8988T (cell line): ENCODE measurements at places on chromosomes 4 and X.
A peak's percentile ranks its signal among the peaks of the same experiment; 100 is the strongest.

- DNase-seq: no peak
Measured at GRCh38 chr4:7780751-7781348, 158.8 kb downstream of the AFAP1 start.

DNA sequence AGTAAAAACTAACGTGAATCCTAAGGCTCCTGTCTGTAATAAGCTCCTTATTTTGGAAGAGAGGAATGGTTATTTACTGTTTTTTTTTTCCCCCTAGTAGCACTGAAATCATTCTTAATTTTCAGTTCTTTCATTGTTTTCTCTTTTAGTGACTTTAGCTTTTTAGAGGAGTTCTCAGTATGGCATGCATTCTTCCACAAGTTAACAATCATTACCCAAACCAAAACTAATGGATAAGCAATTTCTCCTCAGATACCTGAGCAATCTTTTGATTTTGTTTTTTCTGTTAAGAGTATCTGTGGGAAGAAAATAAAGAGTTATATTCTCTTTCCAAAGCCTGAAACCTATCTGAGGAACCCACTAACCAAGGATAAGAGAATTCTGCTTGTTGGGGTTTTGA, 16.7 kb upstream of the PPA2 start:
- DNase-seq: no peak

- DNase-seq: no peak
Measured at GRCh38 chrX:39174772-39175417, 373.6 kb downstream of the MID1IP1 start.

DNA sequence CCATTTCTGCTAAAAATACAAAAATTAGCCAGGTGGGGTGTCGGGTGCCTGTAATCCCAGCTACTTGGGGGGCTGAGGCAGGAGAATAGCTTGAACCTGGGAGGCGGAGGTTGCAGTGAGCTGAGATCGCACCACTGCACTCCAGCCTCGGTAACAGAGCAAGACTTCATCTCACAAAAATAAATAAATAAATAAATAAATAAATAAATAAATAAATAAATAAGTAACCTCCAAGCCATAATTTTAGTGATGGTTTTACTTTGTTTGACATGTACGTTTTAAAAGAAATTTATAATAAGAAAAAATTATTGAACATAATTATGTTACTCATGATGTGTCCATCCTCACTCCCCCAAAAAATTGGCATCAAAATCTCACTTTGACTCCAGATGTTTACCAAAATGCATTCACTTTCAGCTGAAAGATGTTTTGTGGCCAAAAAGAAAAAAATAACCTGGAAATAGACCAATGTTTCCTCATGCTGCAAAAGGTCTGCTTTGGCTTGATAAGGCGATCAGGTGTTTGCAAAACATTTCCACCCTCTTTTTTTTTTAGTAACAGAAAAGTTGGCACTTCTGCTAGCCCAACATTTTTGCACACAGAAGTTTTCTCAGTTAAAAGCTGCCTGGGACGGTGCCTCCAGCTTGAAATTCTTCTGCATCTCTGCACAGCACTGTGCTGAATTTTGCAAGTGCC, 42.2 kb upstream of the DHRSX start:
- no peak for DNase-seq

DNA sequence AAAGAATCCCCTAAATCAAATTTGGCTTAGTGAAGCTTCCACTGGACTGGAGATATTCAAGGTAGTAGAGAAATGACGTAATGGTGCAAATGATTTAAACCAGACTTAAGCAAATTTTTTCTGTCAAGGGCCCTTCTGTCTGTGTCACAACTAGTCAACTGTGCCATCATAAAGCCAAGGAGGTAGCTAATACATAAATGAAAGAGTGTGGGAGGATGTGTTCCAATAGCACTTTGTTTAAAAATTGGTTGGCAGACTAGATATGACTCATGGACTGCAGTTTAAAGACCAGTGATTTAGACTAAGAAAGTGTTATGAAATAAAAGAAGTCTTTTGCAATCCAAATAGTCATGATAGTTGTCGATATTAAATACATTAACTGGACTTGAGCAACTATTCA, 24.3 kb upstream of the TEX13C start:
- DNase-seq: no peak

DNA sequence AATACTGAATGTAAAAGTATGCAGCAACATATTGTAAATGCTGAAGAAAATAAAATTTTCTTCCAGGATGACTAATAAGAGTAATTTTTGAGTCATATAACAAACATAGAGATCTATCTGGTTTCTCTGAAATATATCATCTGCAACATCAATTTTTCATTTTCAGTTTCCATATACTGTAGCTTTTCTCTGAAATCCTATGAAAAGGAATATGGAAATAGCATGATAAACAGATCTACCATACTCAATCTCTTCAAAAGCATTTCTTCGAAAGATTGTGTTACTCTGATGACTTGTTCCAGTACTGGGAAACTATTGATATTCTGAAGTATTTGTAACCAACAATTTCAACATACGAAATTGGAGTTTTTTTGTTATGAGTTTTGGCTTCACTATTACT, 1156.7 kb downstream of the FAM133A start:
- DNase-seq: no peak

- DNase-seq: no peak
Measured at GRCh38 chr4:90958256-90958895, 831.2 kb downstream of the CCSER1 start.

- DNase-seq: no peak
Measured at GRCh38 chr4:150007512-150007911, 70.7 kb upstream of the DCLK2 start.

DNA sequence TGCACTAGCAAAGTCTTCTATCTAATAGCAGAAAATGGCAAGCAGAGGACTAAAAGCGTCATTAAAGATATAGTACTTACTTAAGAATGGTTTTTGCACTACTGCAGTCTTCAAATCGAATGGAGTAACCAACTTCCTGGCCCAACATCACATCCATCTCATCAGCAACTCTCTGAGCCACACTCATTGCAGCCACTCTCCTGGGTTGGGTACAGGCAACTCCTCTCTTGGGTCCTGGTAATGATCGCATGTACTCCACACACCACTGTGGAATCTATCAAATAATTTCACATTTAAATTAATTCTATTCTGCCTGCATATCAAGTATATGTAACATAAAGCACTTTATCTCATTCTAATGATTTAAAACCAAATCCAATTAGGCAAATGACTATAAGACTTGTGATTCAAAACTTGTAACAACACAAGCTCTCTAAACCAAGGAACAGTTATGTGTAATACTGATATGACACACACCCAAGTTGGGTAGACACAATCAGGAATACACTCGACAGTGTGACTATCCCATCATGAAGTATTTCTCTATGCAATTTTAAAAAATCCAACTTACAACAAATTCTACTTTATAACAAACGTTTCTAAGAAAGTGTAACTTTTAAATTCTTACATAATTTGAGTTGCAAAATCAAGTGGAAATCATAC, 13.6 kb downstream of the DHX15 start:
- DNase-seq: no peak

- DNase-seq: peak; percentile 56
Measured at GRCh38 chr4:53929955-53930798, 134.2 kb downstream of the CHIC2 start.

- no peak for DNase-seq
Measured at GRCh38 chr4:22648996-22649395, 43.7 kb upstream of the GBA3 start.

GRCh38 chr4:124386648-124387047, 325.9 kb downstream of the ANKRD50 start:
- DNase-seq: no peak

DNA sequence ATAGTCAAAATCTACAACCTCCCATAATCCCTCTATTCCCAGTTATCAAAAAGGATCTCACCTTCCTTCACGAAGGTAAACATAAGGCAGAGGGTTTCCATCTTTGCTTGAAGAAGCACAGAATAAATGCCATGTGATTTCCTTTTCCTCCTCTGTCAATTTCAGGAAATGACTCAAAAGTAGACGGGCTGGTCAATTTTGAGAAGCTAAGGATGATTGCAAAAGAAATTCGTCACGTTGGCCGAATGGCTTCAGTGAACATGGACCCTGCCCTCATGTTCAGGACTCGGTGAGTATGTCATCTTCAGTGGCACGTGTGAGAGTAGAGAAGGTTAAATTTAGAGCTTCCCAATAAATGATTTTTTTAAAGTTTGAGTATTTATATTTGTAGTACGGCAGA, 240.2 kb downstream of the RAPGEF2 start:
- DNase-seq: no peak

DNA sequence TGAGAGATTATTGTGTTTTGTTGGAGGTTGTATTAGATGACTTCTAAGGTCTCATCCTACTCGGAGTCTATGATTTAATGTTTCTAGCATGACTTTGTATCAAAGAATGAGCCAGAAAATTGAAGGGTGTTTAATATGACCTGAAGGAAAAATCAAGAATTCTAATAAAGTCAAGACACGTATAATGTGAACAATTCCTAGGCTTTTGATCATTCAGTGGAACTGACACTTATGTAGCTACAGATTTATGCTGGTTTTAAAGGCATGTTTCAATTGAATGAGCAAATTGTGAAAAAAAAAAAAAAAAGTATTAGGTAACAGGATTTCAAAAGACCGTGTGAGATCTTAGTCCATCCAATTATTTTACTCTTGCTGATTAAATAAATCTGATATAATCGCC, 64.9 kb downstream of the GRID2 start:
- DNase-seq: no peak
